ENCODE measurements at places on chromosomes 1 and 21.

GRCh38 chr21:41726970-41727783 is 39.7 kb downstream of the RIPK4 start:
- no peak for DNase-seq

DNA sequence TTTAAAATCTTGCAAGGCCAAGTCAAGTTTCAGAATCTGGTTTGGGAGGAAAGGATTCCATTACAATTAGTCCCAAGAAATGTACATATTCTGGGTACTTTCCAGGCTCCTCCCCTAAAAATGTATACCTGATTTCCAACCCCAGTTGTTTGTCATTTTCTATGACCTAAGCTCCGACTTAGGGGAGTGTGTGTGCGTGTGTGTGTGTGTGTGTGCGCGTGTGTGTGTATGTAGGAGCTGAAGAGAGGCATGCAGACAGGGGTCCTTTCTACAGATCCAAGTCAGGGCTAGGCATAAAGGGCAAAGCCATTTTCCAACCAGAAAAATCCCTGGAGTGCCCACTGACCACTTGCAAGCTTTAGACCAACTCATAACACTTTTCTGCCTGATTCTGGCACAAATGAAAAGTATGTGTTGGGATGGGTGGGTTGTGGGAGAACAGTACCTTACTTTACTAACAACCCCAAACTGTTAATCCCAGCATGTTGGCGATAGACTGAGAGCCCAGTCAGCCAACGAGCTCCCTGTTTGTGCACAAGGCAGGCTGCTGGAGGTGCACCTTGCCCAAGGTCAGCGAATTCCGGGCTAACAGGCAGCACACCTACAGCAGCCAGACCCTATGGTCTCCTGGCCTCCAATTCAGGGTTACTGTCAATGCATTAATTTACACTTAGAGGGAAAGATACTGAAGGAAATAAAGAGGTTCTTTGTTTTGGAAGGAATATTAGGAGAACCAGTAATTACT is 1.7 kb downstream of the TRABD2B start:
- no peak for DNase-seq

GRCh38 chr1:24351918-24352627 is 32.9 kb downstream of the GRHL3 start:
- no peak for DNase-seq

DNA sequence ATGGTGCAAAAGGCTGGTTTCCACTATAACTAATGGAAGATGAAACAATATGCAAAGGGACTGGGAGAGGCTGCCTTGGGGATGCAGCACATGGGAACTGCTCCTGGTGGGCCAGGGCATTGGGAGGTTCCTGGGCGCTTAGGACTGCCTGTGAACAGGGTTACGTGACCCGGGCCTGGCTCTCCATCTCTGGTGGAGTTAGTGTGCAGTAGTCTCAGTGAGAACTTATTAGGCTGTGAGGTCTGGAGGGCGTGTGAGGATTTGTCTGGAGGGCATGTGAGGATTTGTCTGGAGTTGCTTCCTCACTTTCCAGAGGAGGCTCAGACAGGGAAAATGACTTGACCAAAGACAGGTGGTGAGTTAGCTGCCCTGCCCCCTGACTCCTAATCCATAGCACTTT is 1.5 kb upstream of the ETV3L start:
- DNase-seq: no peak

GRCh38 chr1:173332026-173332425 is 124.9 kb upstream of the TNFSF4 start:
- DNase-seq: no peak

- no peak for DNase-seq
Measured at GRCh38 chr1:171166361-171166760, 18.7 kb upstream of the FMO2 start.

DNA sequence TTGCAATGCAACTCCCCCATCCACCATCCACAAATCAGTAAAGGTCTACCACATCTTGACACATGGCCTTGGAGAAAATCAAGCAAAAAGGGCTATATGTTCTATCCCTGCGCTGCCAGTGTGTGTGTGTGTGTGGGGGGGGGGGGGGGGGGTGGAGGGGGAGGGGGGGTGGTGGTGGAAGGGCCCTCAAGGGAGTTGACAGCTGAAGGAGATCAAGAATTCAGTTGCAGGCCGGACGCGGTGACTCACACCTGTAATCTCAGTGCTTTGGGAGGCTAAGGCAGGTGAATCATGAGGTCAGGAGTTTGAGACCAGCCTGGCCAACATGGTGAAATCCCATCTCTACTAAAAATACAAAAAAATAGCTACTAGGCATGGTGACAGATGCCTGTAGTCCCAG is 37.6 kb upstream of the CLIC4 start:
- DNase-seq: no peak

DNA sequence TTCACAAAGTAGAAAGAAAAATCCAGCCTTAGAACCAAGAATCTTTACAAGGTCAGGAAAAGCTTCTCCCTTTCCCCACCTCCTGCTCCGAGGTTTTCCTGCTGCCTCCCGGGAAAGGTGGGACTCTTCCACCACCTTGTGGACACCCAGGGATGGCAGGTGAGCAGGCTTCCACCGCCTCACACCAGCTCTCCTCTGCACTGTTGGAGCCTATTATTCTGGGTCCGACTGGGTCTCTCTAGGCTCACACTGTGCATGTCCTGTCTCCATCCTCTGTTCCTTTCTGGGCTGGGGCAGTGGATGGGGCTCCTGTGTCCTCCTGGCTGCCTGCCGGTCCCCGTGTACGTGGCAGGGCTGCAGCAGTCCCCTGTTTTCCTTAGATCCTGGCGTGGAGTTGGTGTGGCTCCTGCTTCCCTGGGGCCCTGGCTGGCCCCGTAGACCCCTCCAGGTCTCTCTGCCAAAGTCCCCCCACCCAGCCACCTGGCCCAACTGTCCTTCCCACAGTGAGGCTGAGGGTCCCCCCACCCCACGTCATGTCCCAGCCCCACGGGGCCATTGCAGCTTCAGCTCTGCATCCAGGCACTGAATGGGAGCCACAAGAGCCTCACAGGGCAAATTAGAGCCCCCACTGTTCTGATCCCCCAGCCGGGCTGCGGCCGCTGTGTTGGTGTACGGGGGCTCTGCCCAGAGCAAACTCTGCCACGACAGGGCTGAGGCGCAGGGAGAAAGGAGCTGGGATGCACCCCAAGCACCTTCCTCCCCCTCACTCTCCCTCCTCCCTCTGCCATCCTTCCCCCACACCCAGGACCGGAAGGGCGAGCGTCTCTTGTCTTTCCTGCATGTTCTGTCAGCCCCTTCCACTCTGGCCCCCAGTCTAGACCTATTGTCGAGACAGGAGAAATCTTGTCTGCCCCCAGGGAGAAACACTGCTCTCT is 3.3 kb upstream of the SLC45A1 start:
- peak; percentile 66 for DNase-seq

DNA sequence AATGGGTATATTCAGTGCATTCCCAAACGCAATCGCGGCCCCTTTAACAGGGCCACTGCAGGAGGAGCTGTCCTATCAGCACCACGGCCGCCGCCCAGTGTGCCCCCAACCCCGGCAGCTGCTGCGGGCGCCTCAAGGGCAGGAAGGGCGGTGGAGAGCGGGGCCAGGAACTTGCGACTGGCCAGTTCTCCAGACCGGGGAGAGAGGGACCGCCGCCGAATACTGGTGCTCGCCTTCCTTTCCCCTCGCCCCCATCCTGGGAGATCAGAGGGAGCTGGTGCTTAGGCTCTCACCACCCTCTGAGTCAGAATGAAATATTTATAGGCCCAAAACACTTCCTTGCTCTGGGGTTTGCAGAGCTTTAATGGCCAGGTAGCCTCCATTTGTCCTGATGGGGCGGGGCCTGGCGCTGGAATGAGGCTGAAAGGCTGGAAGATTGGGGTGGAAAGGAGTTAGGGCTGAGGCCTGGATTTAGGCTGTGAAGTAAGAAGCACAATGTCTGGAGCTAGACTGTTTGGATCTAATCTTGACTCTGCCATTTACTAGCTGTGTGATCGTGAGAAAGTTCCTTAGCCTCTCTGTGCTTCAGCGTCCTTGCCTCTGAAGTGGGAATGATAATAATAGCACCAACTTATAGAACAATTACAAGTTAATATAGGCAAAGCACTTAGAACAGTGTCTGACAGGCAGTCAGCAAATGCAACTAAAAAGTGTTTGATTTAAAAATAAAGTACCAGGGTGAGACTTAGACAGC is 75.5 kb downstream of the NAV1 start:
- DNase-seq: peak; percentile 26

All from activated naive CD4-positive, alpha-beta T cell treated with anti-CD3 and anti-CD28 coated beads, Interleukin-2, amount 10 ng/mL, durations not matched to agents 7 days and 5 days (primary cell).